ENCODE measurements at places on chromosomes 3 and 15.

DNA sequence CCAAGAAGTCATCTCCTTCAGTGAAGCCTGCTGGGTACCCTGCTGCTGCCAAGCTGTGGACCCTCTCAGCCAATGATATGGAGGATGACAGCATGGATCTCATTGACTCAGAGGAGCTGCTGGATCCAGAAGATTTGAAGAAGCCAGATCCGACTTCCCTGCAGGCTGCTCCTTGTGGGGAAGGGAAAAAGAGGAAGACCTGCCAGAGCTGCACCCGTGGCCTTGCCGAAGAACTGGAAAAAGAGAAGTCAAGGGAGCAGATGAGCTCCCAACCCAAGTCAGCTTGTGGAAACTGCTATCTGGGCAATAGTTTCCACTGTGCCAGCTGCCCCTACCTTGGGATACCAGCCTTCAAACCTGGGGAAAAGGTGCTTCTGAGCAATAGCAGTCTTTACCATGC is 13.7 kb upstream of the ANP32A start:
- DNase-seq = no peak

GRCh38 chr15:26877831-26878230 is 11.0 kb downstream of the GABRA5 start:
- DNase-seq = no peak

GRCh38 chr15:22927761-22928160 is 52.4 kb downstream of the CYFIP1 start:
- no peak for DNase-seq

- no peak for DNase-seq
Measured at GRCh38 chr15:37034835-37035748, 65.3 kb downstream of the MEIS2 start.

DNA sequence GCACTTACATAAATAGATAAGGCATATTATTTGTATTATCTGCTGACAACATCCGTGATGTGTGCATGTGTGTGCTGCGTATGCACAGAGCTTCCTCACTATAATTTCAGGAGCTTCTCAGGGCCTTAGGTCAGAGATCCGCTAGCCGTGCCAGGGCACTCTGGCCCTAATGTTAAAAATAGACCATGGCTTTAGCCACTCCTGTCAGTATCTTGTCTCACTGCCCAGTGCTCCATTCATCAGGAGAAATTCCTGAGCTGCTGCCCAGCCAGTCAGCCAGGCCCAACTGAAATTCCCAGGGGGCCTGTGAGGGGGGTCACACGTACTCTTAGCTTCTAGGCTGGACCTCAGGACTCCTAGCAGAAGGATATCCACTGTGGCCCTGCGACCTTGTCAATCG is 70.0 kb upstream of the ABHD2 start:
- DNase-seq = peak; percentile 46

GRCh38 chr3:105367063-105367405 is 325 bp downstream of the ALCAM start:
- DNase-seq = no peak

DNA sequence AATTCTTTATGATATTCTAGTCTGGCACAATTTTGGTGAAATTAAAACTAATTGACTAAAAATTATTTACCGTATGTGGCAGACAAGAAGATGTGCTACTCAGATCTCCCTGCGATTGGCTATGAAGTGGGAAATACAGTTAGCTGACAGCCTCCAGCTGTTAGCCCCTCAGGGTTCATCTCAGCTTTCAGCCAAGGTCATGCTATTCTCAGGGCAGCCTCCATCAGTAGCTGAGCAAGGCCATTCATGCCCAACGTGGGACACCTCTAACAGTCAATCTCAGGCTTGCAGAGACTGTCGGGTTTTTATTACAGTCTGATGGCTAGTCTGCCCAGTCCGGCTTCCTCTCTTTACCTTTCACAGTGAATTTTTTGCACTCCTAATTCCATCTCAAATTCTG is 6.7 kb downstream of the PARP9 start:
- no peak for DNase-seq

- DNase-seq = no peak
Measured at GRCh38 chr15:22819651-22820050, 18.8 kb upstream of the NIPA2 start.

DNA sequence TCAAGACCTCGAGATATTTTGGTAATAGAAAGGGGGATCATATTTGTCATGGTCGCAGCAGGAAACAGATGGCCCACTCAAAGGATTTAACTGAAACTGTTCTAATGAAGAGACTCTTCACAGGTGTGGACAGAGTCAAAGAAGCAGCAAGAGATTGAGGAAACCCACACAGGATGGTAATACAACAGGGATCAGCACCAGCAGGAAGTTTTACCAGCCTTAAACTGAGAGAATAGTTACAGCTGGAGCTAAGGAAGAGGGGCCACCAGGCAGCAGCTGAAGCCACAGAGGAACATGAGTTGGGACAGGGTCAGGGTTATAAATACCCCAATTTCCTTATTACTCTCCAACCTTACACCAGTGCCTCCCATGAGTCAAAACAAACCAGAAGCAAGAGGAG is 131.8 kb upstream of the UBE2E2 start:
- no peak for DNase-seq

- peak; percentile 58 for DNase-seq
Measured at GRCh38 chr15:60865507-60865906, 363.6 kb downstream of the RORA start.

- DNase-seq = no peak
Measured at GRCh38 chr3:13882876-13883275, 3.0 kb upstream of the WNT7A start.
